NCI-H2171 (cell line): ENCODE measurements at places on chromosomes 1 and 21.

DNA sequence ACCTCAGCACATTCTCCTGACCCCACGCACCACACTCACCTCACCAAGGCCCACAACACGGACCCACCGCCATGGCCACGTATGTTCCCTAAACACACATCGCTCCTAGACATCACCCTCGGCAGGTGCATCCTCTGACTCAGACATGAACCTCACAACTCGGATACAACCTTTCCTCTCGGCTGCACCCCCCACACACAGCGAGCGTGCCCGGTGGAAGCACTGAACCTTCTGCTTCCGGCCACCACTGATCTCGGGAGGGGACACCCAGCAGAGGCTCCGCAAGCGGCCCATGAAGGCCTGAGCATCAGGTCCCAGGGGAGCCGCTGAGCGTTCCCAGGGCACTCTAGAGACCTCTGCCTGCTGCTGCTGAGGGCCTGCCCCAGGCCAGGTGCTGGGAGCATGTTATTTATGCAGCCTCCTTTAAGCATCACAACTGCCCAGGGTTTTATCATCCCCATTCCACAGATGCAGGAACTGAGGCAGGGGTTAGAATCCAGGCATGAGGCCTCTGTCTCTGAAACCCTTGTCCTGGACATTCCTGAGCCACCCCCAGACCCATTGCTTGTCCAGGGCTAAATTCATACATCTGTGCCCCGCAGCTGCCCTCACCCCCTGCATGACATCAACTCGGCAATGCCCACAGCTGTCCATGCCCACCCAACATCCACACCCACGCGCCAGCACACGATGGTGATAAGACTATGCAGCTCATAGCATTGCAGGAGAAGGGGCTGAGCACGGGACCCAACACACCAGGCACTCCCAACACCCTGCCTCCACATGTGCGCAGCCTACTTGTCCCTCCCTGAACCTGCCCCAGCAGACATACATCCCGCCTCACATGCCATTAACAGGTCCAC, 27.0 kb downstream of the SDC3 start:
- no peak for DNase-seq

DNA sequence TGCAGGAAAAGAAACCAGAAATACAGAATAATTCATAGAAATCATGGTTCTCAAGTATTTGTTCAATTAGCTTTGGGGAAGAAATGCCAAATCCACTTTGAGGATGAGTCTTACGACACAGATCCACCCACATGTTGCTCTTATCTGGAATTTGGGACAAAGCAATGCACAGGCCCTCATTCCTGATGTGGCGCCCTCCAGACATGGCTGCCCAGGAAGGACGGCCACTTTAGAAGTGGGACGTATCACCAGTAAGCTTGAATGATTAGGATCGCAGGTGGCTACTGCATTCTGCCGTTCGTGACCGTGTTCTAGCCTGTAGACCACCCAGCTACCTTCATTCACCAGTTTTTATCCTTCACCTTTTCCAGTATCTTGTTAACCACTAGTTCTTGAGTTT, 20.1 kb upstream of the NCMAP start:
- DNase-seq, result no peak

- DNase-seq, result no peak
Observed at GRCh38 chr1:224454402-224455055, 19.9 kb upstream of the WDR26 start.

- DNase-seq, result no peak
Observed at GRCh38 chr21:17491716-17492414, 21.0 kb upstream of the CXADR start.

DNA sequence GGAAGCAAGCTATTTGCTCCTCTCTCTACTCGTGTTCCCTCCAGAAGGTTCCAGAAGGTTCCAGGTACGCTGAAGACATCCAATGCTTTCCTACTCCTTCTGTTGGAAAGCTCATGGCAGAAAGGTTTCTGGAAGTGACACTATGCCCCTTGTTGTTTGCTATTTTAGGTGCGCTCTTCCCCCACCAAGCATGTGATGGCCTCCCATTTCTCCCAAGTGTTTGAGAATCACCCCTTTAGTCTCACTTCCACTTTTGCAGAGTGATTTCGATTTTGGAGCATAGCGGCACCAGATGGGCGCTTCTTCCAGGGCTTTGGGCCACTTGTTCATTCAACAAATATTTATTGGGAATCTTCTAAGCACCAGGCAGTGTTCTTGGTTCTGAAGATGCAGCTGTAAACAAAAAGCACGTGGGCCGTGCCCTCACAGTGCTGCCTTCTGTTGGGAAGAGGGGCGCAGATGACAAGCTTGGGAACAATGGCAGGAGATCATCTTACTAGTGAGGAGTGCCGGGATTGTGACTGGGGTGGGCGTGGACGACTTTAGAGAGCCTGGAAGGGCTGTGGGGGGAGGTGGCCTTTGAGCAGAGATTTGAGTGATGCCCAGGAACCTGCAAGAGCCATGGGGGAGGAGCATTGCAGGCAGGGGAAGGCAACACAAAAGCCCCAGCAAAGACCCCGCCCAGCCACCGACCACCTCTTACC, 43.0 kb upstream of the TARDBP start:
- peak; percentile 70 for DNase-seq

DNA sequence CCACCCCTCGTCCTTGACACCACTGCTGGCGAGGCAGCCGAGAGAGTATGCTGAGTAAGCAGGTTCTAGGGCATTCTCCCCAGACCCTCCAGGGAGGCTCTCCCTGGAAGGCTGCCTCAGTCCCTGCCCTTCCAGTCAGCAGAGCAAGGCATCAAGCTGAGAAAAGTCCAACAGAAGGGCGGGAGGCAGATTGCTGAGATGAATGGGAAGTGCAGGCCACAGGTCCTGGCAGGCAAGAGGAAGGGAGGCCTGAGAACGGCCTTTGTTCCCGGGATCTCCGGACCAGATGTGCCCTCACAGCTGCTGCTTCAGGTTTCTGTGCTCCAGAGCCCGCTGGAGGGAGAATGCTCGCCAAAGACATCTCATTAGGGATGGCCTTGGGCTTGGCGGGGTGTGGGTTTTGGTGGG, 270.0 kb upstream of the VAMP3 start:
- no peak for DNase-seq

DNA sequence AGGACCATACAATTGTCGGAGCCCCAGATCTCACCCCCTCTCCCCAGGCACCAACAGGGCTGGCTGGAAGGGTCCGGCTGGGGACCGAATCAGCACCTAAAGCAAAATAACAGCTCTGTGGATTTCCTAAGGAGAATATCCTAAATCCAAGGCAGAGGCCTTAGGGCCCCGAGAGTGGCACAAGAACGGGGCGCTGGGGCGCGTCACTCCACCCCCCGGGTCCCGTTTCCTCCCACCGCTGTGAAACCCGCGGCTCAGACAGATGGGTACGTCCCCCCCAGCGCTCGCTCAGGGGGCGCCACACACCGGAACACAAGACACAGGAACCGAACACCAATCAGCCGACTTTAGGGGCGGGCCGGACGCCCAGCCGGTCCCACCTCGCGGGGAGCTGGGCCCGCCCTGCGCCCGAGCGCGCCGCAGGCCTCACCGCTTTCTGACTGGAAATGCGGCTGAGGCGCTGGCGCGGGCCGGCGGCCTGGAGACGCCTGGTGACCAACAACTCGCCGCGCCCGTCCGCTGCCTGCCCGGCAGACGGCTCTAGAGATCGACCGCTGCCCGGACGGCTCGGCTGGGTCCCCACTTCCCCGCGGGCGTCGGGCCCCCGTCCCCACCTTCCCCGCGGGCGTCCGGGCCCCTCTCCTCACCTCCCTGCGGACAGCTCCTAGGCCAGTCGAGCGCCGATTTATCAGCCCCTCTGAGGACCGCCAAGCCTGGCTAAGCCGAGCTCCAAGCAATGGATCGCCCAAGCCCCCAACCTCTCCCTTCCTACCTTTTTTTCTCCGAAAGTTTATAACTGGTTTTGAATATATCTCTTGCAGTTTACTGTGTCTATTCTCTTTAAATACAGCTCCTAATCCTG, at the start of gene HFM1:
HFM1 (minus strand) TSS at position 687 of the 862 bp plus-strand sequence. CDS start 3,755 bp downstream, outside the sequence.
- DNase-seq, result peak; percentile 23

GRCh38 chr1:224014330-224014649, 99.6 kb upstream of the FBXO28 start:
- DNase-seq, result no peak

GRCh38 chr1:34276606-34277005, 99.9 kb downstream of the C1orf94 start:
- DNase-seq, result no peak

DNA sequence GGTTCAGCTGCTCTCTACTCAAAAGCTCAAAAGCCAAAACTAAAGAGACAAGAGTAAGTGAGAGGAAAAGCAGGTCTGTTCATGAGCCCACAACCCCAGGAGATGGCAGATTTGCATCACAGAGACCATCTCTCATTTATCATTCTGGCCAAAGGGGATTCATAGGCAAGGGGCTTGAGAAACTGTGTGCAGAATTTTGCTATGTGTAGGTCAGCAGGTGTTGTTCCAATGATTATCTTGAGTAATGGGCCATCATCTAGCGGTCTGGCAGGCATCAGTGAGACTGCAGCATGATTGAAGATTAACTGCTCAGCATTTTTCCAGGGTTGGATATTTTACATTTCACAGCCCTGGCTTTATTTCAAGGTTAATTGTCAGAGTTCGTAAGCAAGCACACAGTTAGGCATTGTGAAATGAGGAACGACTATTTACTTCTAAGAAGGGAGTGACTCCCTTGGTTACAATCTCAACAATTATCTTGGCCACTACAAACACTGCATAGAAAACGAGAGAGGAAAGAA, 1204.6 kb upstream of the TMPRSS15 start:
- no peak for DNase-seq

GRCh38 chr1:34591751-34592629, 162.9 kb upstream of the GJB5 start:
- DNase-seq, result no peak

- DNase-seq, result no peak
Observed at GRCh38 chr21:15063814-15064575, 805 bp downstream of the NRIP1 start.

GRCh38 chr21:25501996-25502665, 105.2 kb downstream of the MRPL39 start:
- no peak for DNase-seq

GRCh38 chr21:39134288-39134810, 48.9 kb downstream of the PSMG1 start:
- no peak for DNase-seq

- DNase-seq, result no peak
Observed at GRCh38 chr1:177809819-177810218, 160.0 kb downstream of the SEC16B start.

- no peak for DNase-seq
Observed at GRCh38 chr1:119656410-119656955, 8.4 kb upstream of the ZNF697 start.

DNA sequence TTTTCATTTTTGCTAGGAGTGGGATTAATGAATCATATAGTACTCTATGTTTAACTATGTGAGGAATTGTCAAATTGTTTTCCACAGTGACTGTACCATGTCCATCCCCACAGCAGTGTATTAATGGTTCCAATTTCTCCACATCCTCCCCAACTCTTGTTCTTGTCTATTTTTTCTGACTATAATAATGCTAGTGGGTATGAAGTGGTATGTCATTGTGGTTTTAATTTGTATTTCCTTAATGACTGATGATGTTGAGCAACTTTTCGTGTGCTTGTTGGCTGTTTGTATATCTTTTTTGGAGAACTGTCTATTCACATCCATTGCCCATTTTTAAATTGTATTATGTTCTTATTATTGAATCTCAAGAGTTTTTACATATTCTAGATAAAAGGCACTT, 10.0 kb upstream of the KPRP start:
- DNase-seq, result no peak

DNA sequence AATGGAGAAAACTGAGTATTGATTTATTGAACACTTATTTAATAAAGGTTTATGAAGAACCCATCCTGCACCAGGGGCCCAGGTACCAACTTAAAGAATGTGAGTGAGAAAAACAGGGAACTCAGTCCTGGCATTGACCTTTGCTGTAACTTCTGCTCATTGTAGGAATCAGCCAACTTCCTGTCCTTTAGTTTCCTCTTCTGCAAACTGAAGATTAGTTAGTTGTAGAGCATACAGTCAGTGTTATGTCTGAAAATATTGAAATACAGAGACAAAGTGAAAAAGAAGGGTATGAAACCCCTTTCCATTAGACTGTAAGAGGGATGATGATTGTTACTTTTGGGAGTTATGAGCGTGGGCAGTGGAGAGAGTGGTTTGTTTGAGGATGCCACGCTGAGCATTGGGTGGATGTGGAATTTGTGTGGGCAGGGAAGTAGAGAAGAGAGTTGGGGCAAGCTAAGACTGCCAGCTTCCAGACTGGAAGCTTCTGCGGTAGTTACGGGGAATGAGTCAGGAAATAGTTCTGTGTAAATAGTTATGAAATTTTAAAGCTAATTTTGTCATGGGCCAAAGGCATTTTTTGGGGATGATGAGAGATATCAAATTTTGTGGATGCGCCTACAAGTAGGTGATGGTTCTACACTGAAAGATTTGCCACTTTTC, 89.2 kb downstream of the GPR88 start:
- no peak for DNase-seq

DNA sequence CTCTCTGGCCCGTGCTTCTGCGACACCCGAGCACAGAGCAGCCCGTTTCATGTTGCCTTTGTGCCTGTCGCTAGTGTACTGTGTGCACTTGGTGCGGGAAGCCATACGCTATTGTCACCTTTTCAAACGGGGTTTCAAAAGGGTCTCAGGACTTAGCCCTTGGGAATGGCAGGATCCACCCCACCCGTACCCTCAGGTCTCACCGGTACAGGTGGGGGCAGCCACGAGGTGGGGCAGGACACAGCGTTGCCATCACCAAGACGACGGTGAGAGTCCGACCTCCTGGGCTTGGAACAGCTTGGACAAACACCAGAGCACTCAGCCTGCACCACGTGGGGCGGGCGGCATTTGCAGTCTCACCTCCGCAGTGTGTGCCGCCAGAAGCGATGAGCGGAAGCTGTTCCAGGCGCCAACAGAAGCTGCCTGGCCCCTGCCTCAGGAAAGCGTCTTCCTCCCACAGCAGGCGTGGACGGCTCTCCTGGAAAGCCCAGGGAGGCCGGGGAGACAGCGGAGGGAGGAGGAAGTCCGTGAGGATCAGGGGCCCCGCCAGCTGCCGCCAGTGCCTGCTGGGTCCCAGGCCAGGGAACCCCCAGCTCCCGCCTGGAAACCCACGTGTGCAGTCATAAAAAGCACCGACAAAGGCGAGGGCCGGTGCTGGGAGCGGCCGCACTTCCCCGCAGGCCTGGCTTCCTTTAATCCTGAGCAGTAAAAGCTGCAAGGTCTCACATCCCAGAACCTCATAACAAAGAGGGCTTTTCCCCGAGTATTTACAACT, 131.3 kb upstream of the ARHGEF16 start:
- no peak for DNase-seq
